Fibroblast of lung (primary cell): ENCODE measurements at places on chromosomes 12 and 14. TPM values are rescaled to one million over a fixed set of nuclear protein-coding genes. Genes with fewer than 3 reads are reported as not detected.
A peak's percentile ranks its signal among the peaks of the same experiment; 100 is the strongest.

DNA sequence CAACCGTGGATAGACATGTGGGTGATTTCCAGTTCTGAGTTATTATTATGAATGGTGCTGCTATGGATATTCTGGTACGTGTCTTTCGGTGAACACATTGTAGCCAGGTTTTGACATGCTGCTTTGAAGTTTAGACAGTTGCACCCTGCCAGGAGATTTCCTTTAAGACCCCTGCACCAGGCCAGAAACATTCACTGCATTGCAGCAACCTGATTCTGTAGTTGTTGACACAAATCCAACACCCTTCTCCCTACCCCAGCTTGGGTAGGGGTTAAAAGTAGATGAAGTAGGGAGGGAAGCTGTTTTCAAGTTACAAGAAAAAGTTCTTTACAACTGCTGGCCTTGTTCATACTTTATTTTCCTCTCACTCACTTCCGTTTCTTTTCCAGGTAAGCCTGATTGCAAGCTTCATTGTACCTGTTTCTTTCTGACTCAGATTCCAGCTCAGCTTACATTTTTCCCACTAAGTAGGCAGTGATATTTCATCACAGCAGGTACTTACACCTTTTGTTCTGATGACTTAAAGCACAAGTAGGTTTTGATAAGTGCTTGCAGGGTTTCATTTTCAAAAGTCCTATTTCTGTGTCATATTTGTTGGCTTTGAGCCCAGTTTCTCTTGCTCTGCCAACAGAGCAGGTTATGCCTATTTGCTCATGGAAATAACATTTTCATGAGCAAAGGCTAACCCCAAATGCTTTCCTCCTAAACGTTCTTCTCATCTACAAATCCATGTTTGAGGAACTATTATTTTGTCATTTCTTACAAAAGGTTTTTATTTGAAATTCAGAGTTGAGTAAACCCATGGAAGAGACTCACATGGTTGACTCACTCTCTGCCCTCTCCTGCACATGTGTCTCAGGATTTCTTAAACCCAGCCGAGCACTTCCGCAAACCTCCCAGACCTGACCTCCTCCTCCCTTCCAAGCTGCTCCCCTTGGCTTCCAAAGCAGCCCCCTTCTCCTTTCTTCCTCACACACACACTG is 12.1 kb upstream of the LTA4H start:
- no peak overlapping the region for H3K27ac ChIP-seq
- H3K4me3 ChIP-seq: no peak overlapping the region

The LTBR gene
- total RNA-seq: 60.6 and 78.4 TPM in 2 replicates

- DNase-seq: peak; percentile 84
- H3K27ac ChIP-seq: peak overlapping the region; percentile 53
- peaks cover 6% of the 10 kb centered on the region for H3K4me1 ChIP-seq
Observed at GRCh38 chr12:69688471-69689427, 10.4 kb downstream of the BEST3 start.

DNA sequence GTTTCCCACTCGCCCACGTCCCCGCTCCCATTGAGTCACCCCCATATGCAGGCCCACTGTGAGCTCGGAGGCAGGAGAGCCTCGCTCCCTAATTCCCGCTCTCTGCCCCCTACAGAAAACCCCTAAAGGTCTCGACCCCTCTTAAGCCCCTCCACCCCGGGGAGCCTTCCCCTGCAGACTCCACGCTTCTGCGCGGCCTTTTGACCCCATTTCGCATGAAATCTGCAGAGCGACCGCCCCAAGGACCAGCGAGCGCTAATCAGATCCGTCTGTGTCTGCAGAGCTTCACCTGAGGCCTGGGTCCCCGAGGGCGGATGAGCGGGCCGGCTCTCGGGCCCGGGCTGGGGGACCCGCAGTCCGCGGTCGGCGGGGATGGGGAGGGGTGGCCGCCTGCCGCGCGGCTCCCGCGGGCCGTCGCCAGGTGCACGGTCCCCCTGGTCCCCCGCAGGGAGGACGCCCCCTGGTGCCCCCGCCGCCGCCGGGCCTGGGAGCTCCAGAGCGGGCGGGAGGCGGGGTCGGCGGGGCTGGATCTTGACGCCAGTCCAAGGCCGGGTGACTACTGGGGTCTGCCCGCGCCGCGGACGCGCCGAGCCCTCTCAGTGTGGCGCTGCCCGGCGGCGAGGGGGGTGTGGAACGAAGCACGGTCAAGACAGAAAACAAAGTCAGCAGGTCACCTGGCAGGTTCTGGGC is 10.1 kb downstream of the BMP4 start:
- H3K27ac ChIP-seq: no peak overlapping the region
- no peaks in the 10 kb centered on the region for H3K4me1 ChIP-seq
- no peaks in the 10 kb centered on the region for H3K27me3 ChIP-seq
- no peak overlapping the region for H3K4me3 ChIP-seq
- no peak for DNase-seq

The DDX23 gene
- 62.4 and 65.5 TPM in 2 replicates for total RNA-seq

The SOX5 gene
- 16.4 and 32.0 TPM in 2 replicates for total RNA-seq

DNA sequence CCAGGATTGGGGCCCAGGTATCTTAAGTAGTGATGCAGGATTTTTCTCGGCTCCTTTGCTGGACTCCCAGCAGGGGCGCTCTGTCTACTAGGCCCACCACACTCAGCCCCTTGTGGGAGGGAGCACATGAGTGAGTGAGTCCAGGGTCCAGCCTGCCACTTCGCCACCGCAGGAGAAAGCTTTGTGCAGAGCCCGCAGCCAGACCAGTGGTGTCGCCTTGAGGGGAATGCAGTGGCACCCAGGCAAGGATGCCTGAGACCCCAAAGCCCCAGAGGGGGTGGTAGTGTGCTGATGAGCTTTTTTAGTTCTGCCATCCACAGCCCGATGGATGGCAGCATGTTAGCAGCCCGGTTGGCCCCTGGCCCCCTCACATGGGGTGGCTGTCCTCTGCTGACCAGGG is 5.4 kb upstream of the MRPS35 start:
- no peaks in the 10 kb centered on the region for H3K36me3 ChIP-seq
- H3K4me3 ChIP-seq: no peak overlapping the region
- DNase-seq: no peak
- no peak overlapping the region for H3K27ac ChIP-seq
- H3K27me3 ChIP-seq: no peaks in the 10 kb centered on the region

DNA sequence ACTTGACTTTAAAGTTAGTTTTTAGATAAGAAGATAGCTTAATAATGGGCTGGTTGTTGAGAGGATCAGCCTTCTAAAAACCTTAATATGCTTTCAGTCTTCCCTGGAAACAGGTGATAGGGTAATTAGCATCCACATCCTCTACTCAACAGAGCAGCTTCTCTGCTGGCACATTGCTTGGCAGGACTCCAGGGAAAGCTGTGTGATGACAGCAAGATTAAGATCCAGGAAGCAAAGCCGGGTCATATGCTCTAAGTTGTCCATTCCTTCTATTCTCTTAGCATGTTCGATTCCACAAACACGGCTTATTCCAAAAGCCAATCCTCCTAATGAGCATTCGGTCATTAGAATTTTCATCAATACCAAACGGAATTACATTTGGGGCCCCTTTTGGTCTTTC is 87.0 kb downstream of the HMGA2 start:
- no peak overlapping the region for H3K4me3 ChIP-seq
- DNase-seq: peak; percentile 34
- H3K4me1 ChIP-seq: no peaks in the 10 kb centered on the region

DNA sequence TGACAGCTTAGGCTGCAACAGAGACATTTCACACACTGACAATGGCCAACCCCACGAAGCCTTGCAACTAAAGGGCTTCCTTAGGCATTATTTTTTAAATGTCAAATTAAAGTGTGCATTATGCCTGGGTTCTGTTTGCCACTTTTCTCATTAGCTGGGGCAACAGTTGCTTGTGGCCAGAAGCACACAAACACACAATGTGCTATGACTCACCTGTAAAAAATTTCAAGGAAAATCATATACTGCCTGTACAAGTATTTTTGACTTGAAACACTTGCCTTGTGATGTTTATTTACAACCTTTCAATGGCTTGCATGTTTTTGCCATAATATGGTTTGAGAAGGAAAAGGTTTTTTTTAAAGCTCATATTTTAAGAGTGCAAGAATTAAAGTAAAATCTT is 1.9 kb downstream of the NTN4 start:
- H3K36me3 ChIP-seq: no peaks in the 10 kb centered on the region
- peaks cover under 1% of the 10 kb centered on the region for H3K27me3 ChIP-seq
- DNase-seq: peak; percentile 41
- peaks cover 6% of the 10 kb centered on the region for H3K4me1 ChIP-seq
- peak overlapping the region; percentile 68 for H3K4me3 ChIP-seq

The TEAD4 gene
- 6.3 and 7.4 TPM in 2 replicates for total RNA-seq

The WSCD2 gene
- total RNA-seq: under 0.01 TPM in 1 of 2 replicates, not detected in the other

The DPPA3 gene
- total RNA-seq: not detected in 2 replicates

DNA sequence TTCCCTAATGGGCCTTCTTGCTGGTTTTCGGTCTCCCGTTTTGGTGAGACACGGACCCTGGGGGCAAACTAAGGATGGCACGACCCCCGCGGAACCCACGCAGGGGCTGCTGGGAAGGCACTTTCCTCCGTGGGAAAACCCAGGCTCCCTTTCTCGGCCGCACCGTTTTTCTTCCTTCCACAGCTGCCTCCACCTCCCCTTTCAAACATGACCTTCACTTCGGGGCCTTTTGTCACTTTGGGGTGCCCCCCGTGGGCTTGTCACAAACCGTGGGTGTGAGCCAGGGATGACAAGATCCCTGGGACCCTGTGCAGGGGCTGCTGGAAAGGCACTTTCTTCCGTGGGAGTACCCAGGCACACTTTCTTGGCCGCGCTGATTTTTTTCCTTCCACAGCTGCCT is 268.7 kb downstream of the ALG10 start:
- no peaks in the 10 kb centered on the region for H3K4me1 ChIP-seq
- no peak overlapping the region for H3K27ac ChIP-seq
- H3K36me3 ChIP-seq: no peaks in the 10 kb centered on the region
- H3K4me3 ChIP-seq: no peak overlapping the region

The C1S gene
- total RNA-seq: 997 and 1,549 TPM in 2 replicates

DNA sequence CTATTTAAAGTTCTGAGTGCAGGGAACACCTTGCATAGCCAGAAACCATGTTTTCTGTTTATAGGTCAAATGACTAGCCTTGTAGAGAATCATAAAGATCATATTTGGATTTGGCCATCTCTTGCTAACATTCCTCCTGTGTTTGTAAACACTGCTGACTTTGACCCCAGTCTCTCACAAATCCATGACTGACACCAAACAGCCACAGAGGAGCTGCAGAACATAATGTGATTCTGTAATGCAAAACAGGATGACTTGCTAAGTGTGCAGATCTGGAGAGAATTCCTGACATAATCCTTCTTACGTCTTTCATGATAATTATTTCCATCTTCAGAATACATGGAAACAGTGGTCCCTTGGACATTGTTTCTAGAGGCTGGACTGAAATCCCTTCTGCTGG is 211.8 kb downstream of the BMP4 start:
- no peak for DNase-seq
- H3K36me3 ChIP-seq: no peaks in the 10 kb centered on the region
- no peak overlapping the region for H3K27ac ChIP-seq
- no peaks in the 10 kb centered on the region for H3K27me3 ChIP-seq

DNA sequence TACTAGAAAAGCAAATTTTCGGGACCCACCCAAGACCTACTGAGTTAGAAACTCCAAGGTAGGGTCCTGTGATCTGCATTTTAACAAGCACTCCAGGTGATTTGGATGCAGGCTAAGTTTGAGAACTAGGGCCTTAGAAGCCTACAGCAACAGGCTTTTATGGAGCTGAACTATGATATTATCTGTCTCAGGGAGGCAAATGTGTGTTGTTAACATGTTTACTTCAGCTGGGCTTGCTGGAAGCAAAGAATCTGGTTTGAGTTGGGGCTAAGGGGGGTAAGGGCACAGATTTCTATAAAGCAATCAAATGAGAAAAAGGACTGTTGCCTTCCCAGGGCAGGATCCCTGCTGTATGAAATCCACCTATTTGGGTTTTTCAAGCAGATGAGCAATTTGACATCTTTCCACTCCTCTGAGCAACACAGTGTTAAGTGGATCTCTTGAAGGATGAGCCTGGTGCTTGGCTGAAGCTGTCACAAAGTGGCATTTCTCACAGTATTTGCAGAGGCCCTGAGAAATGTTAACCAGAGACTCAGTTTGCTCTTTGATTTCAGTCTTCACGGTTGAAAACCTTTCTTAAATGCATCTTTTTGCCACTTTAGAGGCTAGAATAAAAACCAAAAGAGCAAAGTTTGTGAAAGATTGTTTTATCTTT is 36.2 kb upstream of the SOCS2 start:
- no peak for DNase-seq
- H3K36me3 ChIP-seq: no peaks in the 10 kb centered on the region

DNA sequence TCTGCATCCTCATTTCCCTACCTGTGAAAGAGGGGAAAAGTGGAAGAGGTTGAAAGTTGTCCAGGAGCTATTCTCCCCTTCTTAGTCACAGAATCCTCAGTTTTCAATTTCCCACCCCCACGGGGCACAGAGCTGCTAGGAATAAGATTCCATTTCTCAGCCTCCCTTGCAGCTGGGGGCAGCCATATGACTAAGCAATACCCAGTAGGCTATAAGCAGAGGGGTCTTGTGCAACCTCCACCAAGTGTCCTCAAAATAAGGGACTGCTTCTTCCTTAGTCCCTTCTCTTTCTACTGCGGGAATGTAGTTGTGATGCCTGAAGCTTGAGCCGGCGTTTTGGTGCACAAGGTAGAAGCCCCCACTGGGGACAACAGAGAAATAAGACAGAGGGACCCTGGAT is 40.9 kb downstream of the VWF start:
- H3K36me3 ChIP-seq: no peaks in the 10 kb centered on the region
- no peak overlapping the region for H3K27ac ChIP-seq
- H3K4me3 ChIP-seq: no peak overlapping the region
- H3K27me3 ChIP-seq: no peaks in the 10 kb centered on the region
- no peak for DNase-seq
- peaks cover 14% of the 10 kb centered on the region for H3K4me1 ChIP-seq

The CD4 gene
- total RNA-seq: 14.4 and 27.2 TPM in 2 replicates

DNA sequence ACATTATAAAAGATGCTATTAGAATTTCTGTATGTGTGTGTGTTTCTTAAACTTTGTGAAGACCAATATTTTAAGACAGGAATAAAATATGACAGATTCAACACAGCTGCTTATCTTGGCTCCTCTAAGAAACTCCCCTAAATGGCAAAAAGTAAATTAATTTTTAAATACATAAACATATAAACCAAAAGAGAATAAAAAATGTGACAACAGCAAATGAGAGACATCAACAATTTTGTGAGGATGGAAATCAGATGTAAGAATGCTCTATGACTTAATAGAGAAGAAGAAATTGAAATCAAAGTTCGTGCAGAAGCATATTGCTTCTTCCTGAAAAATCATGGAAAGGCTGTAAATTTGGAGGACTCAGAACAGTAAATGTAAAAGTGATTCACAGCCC is 1083.8 kb downstream of the FLRT2 start:
- H3K27me3 ChIP-seq: no peaks in the 10 kb centered on the region
- no peak for DNase-seq
- no peaks in the 10 kb centered on the region for H3K4me1 ChIP-seq
- no peak overlapping the region for H3K4me3 ChIP-seq

GRCh38 chr14:76259029-76259735 is 107.5 kb downstream of the GPATCH2L start:
- no peak overlapping the region for H3K4me3 ChIP-seq
- H3K27me3 ChIP-seq: no peaks in the 10 kb centered on the region
- H3K27ac ChIP-seq: no peak overlapping the region

DNA sequence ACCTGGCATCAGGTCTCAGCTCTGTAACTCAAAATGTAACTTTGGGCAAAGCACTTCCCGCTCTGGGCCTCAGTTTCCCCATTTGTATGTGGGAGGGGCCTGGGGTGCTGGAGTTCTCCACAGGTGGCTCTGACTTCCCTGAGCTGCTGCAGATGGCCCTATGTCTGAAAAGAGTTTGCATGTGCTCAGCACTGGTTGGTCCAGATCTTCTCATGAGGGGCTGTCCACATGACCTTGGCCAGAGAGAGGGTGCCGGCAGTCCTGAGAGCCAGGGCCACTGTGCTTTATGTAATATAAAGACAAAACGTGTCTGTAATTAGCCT is 7.2 kb upstream of the CACNA2D4 start:
- no peak for DNase-seq
- no peak overlapping the region for H3K4me3 ChIP-seq
- H3K27me3 ChIP-seq: peaks cover 15% of the 10 kb centered on the region
- no peak overlapping the region for H3K27ac ChIP-seq
- no peaks in the 10 kb centered on the region for H3K4me1 ChIP-seq
